ENCODE measurements at places on chromosomes 11 and 22.
A peak's percentile ranks its signal among the peaks of the same experiment; 100 is the strongest.

DNA sequence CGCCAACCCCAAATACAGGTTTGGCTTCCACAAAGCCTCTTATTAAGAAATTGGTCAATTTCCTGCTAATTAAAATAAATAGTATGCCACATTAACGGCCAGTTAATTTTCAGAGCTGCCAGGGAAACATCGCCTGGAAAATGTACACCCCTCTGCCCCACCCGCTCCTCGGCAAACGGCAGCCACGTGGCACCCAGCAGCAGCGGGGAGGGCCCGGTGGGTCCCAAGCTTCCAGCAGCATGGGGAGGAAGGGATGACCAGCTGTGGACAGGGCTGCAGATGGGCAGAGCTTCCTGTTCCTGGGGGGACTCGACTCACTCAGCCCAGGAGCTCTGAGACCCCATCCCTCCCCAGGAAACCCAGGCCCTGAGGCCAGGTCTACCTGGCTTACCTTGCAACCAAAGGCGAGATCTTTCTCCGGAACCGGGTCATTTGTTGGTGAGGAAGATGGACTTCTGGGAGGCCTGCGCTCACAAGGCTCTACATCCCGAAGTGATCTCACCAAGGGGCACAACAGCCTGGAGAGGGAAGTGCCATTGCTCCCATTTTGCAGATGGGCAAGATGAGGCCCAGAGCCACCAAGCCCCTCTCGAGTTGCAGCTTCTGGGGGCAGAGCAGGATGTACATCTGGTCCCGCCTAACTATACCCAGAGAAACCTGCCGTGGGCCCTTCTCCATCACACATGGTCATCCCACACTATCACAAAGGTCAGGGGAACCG, 68.3 kb downstream of the IGLL1 start:
- no peak for DNase-seq

GRCh38 chr11:44627911-44628729, 62.7 kb downstream of the CD82 start:
- DNase-seq: peak; percentile 91

- no peak for DNase-seq
Observed at GRCh38 chr11:106447631-106448191, 370.2 kb downstream of the AASDHPPT start.

DNA sequence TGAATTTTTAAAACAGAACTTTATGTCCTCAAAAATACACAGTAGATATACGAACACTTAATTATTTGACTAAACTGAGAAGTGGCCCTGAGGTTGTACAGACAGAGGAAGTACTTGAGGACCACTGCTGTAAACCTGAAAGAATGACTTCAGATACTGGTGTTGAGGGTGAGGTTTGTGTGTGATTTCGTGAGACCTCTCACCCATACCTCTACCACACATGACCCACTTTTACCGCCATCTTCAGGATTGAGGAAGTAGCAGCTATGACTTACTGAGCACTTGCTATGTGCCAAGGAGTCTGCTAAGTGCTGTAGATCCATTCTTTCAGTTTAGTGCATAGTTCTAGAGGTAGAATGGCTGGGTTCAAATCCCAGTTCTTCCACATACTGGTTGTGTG, 21.9 kb downstream of the MMP13 start:
- DNase-seq: peak; percentile 16

GRCh38 chr11:73980001-73980961, 2.4 kb downstream of the UCP2 start:
- DNase-seq: no peak

GRCh38 chr11:105032495-105032894, 2.4 kb downstream of the CASP1 start:
- no peak for DNase-seq

DNA sequence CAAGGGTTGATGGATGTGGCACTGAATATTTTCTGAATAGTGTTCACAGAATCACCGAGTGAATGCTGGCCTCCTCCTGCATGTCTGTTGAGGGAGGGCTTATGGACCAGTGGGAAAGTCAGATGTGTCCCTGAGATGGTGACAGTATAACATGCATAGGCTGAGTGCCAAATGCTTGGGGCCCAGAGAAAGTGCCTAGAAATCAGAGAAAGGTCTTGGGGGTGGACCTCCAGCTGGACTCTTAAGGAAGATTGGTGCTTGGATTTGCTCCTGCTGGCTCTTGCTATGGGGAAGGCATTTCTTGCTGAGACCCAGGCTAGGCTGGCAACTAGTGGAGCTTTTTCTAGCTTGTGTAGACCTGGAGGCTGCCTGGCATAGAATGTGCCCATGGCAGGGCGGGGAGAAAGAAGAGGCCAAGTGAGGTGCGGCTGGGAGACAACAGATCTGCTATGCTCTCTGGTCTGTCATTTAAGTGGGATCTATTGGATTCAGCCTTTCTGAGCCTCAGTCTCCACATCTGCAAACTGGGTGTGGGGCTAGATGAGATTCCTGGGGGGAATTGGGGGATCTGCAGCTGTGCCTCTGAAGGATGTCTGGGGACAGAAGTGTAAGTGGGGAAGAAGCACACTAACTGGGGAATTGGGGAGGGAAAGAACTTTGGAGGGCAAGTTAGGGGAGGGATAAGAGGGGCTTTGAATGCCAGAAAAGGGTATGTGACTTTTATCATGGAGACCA, 27.4 kb downstream of the ZNRF3 start:
- DNase-seq: no peak

DNA sequence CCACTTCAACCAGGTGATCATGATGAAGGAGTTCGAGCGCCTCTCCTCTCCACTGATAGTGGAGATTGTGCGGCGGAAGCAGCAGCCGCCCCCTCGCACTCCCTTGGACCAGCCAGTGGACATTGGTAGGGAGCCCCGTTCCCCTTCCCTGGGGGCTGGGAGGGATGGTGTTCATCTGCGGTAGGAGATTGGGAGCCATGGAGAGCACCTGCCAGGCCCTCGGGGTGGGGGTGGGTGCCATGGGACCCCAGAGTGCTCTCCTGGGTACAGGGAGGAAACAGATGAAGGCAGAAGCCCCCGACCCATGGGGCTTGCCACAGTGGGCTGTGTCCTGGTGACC, 7.0 kb downstream of the THAP7 start:
- DNase-seq: no peak

GRCh38 chr11:95867105-95867504, 56.8 kb downstream of the MTMR2 start:
- no peak for DNase-seq

DNA sequence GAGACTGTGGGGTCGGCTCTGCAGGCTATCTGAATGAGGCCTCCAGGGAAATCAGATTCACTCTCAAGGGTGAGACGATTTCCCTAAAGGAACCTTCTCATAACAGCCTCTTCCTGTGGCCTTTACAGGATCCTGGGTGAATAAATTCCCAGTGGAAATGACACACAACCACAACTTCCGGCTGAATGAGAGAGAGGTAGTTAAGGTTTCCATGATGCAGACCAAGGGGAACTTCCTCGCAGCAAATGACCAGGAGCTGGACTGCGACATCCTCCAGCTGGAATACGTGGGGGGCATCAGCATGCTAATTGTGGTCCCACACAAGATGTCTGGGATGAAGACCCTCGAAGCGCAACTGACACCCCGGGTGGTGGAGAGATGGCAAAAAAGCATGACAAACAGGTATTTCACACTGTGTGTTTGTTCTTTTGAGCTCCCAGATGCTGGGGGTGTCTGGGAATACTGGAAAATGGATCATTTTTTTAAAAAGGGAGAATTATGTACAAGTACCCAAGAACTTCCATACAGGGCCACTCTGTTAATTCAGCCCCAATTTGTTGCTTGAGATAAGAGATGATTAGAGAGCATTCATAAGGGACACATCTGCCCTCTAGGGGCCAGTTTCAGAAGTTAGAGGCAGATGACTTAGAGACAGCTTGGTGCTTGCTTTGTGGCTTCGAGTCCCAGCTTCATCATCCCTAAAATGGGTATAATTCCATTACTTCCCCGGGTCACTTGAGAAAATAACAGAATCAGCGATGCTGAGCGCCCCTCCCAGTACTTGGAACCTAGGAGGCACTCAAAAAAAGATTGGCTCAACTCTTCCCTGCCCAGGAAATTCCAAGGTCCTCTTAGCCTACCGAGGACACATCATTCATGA, 10.2 kb downstream of the SERPIND1 start:
- DNase-seq: peak; percentile 58

- DNase-seq: no peak
Observed at GRCh38 chr22:39309364-39309861, 10.0 kb downstream of the RPL3 start.

DNA sequence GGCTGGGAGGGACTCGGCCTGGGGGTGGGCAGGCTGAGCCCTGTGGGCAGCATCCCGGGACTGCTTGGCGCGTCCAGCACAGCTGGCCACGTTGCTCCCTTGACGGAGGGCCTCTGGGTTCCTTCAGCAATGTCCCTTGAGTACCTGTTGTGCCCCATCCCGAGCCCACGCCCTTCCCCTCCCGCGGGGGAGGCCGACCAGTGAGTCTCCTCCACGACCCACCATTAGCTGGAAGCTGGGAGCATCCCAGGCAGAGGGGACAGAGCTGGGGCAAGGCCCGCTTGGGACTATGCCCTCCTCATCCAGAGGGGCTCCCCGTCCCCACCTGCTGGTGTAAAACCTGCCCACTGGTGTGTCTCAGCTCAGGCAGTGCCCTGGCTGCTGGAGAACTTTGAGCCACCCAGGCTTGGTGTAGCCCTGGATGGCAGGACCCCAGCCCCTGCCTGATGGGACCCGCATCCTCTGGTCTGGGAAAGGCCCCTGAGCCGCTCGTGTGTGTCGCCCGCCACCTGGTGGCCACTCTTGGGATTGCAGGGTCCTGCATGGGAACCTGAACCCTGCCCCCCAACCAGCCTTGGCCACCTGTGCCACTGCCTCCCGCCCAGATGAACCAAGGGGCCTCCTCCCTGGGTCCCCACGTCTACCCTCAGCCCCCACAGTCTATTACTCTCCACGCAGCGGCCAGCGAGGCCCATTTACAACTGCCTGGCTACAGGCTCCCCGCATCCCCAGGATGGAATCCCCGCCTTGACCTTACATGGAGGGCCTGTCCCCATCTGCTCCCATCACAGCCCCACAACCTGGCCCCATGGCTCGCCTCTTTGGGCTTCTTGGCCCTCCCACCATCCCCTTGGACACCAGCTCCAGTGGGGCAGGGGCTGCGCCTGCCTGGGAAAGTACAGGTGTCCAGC, 16.6 kb upstream of the ARHGAP8 start:
- peak; percentile 25 for DNase-seq

DNA sequence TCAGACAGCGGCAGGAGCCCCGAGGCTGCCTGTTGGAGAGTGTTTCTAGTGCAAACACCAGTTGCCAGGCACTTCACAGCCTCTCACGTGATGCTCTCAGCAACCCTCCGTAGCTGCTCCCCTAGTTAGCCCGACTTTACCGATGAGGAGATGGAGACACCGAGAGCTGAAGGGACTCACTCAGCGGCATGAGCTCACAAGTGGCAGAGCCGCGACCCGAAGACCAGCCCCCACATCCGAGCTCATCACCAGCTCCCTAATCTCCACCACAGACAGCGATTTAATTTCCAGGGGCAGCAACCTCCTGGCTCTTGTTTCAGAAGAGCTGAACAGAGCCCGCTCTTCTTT, 28.7 kb upstream of the RTL6 start:
- peak; percentile 28 for DNase-seq

GRCh38 chr22:33853200-33854097, 66.8 kb downstream of the LARGE1 start:
- DNase-seq: peak; percentile 71

- no peak for DNase-seq
Observed at GRCh38 chr11:73215191-73216134, 2.6 kb upstream of the P2RY2 start.

DNA sequence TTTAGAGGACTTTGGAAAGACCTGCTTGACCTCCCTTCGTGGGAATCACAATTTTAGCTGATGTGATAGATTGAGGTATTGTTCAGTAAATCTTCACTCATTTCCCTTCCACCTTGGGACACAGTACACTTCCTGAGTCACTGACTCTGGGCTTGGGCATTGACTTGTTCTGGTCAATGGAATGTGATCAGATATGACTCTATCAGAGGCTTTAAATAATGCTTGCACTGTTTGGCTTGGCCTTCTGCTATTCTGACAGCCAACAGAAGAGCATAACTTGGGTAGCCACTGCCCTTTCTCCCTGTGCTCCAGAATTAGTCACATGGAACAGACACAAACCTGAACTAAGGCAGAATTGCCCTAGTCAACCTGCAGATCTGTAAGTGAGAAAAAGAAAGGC, 12.5 kb downstream of the PRR5L start:
- peak; percentile 21 for DNase-seq

DNA sequence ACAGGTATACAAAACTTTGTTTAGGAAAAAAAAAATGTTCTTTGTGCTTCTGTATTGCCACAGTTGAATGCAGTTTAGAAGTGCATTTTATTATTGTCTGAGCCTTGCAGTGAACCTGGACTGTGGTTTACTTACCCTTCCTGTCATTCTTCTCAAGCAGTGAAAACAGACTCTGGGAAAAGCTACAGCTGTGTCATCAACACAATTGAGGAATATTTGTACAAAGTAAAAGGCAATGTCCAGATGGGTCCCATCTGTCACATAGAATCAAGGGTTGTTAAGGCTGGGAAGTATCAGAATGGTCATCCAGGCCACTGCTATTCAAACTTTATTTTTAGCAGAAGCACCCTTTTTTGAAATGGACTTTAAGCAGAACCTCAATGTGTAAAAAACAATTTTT, 73.3 kb downstream of the TRIM44 start:
- no peak for DNase-seq

DNA sequence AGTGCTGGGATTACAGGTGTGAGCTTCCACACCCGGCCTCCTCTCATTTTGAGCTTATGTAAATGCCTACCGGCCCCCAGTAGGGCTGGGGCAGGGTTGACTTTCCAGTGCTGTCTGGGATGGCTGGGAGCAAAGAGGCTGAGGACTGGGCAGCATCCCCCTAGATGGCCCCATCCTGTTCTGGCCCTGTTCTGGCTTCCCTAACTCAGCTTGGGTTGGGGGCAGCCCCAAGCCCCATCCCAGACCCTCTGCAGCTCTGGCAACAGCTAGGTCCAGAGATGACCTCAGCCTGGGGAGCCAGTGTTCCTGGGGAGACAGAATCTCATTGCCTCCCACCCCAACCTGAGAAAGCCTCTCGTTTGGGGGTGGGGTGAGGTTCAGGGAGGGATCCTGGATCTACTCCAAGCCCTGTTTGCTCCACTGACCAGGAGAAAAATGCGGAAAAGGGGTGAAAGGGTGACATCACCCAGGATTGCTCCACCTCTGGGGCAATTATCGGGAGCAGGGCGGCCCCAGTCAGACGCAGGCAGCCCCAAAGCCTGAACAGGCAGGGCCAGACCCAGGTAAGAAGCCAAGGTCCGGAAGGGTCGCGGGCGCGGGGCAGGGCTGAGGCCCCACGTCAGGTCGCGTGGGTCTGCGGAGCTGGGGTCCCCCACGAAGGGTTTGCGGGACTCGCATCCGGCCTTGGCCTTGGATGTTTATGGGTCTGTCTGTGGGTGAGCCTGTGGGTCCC, at the start of gene PNPLA2:
TSS of gene PNPLA2 (plus strand) at position 519 of the 733 bp plus-strand sequence. CDS start 805 bp downstream, outside the sequence.
- peak; percentile 60 for DNase-seq
